Left lobe of liver (tissue), 2 donors: ENCODE measurements at places on chromosomes 2 and 18. TPM values are rescaled to one million over a fixed set of nuclear protein-coding genes. Genes with fewer than 3 reads are reported as not detected.

The GKN1 gene
- not detected for total RNA-seq

The OSBPL1A gene
- 5.5 TPM for total RNA-seq

The IGFBP2 gene
- total RNA-seq: 404 TPM

The CIDEA gene
- not detected for total RNA-seq

The SLC40A1 gene
- total RNA-seq: 151 TPM

The ABHD1 gene
- total RNA-seq: 3.6 TPM

The ACKR3 gene
- total RNA-seq: 2.4 TPM

The EPB41L5 gene
- total RNA-seq: 50.5 TPM

The ANKRD30B gene
- not detected for total RNA-seq

The PAIP2B gene
- total RNA-seq: 26.8 TPM

GRCh38 chr18:8834881-8835280, 129.5 kb downstream of the MTCL1 start:
- no peak for DNase-seq

DNA sequence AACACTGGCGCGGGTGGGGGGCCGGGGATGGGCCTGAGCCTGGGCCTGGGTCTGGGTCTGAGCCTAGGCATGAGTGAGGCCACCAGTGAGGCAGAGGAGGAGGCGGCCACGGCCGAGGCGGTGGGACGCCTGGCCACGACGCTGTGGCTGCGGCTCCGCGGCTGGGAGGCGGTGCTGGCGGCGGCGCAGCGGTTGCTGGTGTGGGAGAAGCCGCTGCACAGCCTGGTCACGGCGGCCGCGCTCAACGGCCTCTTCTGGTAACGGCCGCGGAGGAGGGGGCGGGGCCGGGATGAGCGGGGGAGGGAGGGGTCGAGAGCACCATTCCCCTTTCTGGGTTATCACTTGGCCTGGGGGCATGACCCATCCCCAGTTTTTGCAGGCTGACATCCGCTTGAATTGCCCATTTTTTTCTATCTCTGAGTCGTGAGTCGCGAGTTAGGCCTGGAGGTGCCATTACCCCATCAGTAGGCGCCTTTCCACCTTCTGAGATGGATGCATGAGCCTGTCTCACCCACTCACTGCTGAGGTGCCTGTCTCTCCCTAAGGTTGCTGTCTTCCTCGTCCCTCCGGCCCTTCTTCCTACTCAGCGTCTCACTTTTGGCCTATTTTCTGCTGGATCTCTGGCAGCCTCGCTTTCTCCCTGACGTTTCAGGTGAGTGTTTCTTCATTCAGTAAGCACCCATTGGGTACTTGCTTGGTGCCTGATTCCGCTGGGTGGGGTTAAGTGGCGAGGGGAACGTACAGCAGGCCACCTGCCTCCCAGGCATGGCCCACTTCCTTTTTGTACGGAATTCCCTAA, 501 bp downstream of the RETREG2 start:
- peak; percentile 67 for DNase-seq

- no peak for DNase-seq
These were observed 12.1 kb downstream of the MXD1 start for GRCh38 chr2:69926849-69927515.

- DNase-seq: no peak
These were observed 55.4 kb downstream of the BOLA3 start for GRCh38 chr2:74092275-74092674.

- no peak for DNase-seq
These were observed 312.8 kb upstream of the PKDCC start for GRCh38 chr2:41735006-41735405.

GRCh38 chr2:127658641-127659407, 12.9 kb downstream of the GPR17 start:
- DNase-seq: no peak

GRCh38 chr2:108893277-108893676, 95.7 kb downstream of the EDAR start:
- DNase-seq: no peak

- no peak for DNase-seq
These were observed 612.0 kb downstream of the IRS1 start for GRCh38 chr2:226187616-226188015.

DNA sequence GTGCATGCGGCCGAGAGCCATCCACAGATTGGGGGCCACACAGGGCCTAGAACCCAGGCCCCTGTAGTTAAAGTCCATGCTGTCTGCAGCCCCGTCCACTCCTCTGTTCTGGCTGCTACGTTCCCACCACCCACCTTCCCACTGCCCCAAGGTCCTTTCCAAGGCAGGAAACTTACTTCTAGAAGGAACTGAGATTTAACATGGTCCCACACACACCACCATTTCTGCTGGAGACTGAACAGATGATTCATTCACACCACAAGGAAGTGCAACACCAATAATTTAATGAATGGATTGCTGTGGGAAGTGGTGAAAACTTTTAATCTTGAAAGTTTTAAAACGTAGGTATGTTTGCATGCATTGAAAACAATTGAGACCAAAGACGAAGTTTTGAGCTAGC, 95.2 kb downstream of the LBH start:
- DNase-seq: no peak

- no peak for DNase-seq
These were observed 66.8 kb upstream of the SALL3 start for GRCh38 chr18:78912844-78913243.

DNA sequence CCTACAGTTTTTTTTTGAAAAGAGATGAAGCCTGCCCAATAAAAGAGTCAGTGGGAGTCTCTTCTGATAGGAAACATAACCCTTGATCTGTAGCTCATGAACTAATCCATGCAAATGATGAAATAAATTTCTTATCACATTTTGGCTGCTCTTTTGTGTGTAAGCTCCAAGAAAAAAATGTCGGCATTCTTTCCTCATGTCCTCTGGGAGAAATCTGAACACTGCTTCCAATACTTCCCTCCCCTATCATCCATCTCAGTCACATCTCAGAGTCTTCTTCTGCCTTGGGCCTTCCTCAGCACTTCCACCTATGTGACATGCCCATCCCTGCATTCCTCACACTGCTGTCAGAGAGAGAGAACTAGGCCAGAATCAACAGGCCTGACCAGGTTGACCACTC, 395.7 kb upstream of the ST6GAL2 start:
- no peak for DNase-seq

- no peak for DNase-seq
These were observed 176.4 kb downstream of the SETBP1 start for GRCh38 chr18:44857081-44857480.

GRCh38 chr2:240725671-240726070, 34.0 kb downstream of the AQP12A start:
- no peak for DNase-seq

- DNase-seq: no peak
These were observed 585 bp upstream of the MOB1A start for GRCh38 chr2:74179063-74179865.

DNA sequence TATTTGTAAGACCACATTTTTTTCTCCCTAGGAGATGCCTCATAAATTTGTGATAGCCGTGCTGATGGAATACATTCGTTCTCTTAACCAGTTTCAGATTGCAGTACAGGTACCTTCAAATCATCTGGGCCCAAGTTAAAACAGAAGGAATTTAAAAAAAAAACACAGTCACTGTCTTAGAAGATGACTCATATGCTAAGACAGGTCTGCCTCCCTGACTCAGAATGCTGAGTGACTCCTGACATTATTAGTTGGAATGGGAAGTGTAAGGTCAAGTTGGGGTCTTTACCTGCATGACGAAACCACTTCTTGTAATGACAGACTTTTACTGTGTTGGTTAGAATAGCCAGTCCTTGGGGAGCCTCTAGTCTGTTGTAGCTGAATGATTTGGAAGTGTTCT, 26.3 kb downstream of the RMC1 start:
- DNase-seq: no peak

GRCh38 chr2:31467426-31467825, 52.9 kb upstream of the XDH start:
- no peak for DNase-seq

- peak; percentile 67 for DNase-seq
These were observed 564 bp downstream of the LPIN2 start for GRCh38 chr18:3012136-3013023.

- no peak for DNase-seq
These were observed 215.6 kb upstream of the NABP1 start for GRCh38 chr2:191462370-191462769.

- DNase-seq: no peak
These were observed 54.4 kb downstream of the SMAD7 start for GRCh38 chr18:48896326-48896874.

GRCh38 chr2:237507512-237507911, 20.5 kb downstream of the MLPH start:
- DNase-seq: no peak

DNA sequence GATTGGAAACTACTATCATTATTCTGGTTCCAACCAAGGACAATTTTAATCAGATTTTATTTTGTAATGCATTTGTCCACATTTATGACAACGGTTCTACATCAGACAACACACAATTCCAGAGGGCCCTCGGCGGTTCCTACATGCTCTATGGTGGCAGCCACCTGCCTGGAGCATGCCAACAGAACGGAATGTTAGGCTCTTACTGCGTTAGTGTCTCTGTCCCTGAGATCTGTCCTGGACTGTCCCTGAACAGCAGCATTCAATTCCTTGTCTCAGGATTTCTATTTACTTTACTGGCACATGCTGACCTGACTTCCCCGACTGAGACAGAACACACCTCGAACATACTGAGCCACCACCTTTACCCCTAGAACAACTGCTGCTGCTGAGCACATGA, 117.7 kb downstream of the CCBE1 start:
- no peak for DNase-seq

DNA sequence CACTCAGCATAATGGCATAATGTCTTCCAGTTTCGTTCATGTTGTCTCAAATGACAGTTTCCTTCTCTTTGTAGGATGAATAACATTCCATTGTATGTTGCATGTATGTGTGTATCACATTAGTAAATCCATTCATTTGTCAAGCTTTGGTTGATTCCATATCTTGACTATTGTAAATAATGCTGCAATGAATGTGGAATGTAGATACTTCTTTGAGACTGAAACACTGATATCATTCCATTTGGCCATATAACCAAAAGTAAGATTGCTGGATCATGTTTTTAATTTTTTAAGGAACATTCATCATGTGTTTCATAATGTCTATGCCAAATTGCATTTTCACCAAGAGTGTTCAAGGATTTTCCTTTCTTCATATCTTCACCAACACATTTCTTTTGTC, 1711.4 kb upstream of the PIK3C3 start:
- no peak for DNase-seq

- DNase-seq: no peak
These were observed 13.1 kb downstream of the TMEM131 start for GRCh38 chr2:97982621-97983020.

DNA sequence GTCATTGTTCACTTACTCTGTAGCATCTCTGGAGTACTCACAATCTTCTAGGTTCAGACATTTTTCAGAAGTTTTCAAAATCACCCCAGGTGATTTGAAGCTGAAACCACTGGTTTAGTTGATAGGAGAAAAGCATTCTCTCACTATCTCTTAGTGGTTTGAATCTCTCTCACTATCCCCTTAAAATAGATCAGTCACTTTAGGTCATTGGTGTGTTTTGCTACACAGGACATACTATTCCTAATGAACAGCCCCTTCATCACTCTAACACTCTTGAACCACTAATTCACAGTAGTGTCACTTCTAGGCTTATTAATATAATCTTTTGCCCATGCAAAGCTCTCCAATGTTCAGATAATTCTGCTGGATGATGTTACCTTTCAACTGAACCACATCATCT, 34.5 kb downstream of the LYPD6 start:
- DNase-seq: no peak

- DNase-seq: no peak
These were observed 134.4 kb upstream of the SNTG2 start for GRCh38 chr2:816278-816677.

DNA sequence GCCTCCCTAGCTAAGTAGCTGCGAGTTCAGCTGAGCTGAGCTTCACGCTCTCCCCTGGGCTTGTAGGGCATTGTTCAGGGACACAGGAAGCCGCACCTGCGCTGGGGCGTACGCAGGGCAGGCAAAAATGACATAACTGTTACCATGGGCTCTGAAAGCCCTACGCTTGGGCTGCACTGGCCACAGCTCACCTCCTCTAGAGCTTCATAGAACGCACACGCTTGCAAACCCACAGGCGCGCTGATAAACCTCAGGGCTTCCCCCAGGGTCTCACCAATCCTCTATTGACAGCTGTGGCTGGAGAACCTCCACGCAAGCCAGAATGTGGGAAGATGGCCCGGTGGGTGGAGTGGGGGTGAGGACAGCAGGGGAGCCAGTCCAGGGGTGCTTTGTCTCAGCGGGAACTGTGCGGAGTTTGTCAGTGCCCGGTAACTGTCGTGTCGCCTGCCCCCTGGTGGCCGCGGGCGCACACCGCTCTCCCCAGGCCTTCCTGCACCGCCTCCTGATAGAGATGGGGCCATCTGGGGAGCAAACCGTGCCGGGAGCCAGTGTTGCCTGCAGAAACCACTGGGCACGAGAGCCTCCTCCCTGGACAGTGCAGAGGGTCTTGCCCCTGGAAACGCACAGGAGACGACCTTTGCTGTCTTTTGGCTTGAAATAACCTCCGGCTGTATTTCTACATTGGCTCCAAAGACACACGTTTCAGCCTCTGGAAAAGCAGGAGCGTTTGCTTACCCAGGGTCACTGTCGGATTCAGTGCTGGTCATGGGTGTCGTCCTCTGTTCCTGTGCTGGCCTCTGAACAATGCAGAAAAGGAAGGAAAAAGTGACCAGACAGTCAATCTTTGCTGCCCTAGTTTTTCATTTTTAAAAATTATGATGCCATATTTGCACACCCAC, 17.0 kb upstream of the CIDEA start:
- DNase-seq: peak; percentile 78

DNA sequence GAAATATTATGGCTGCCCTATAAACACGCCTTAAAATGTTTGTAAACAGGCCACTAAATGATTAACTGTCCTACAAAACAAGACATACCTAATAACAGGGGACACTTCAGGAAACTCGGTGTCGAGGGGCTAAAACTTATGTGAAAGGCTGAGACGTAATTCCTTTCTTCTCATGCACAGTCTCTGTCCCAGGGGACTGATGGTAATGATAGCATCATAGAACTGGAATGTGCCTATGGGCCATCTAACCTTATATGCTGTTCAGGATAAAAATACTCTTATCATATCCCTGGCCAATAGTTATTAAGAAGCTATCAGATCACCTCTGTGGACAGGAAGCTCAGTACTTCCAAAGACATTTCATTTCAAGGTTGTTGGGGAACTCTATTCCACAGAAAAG, 252.6 kb upstream of the RASGRP3 start:
- DNase-seq: no peak

DNA sequence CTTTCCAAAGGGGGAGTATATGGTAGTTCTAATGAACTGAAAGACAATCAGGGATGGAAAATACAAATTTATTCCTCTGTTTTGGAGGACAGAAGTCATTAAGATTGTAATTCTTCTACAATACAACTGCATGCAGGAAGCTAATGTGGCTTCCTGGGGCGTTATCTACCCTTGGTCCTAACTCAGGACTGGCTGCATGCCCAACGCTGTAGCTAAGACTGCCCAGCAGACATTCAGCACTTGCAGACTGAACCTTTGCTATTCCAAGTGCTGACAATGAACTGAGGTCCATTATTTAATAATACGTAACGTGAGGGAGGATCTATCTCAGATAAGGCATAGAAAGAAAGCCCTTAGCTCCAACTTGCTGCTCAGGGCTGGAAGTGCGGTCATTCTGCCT, 53.2 kb downstream of the ZAP70 start:
- no peak for DNase-seq

- DNase-seq: peak; percentile 48
These were observed 49.9 kb downstream of the DGKD start for GRCh38 chr2:233404222-233404621.

GRCh38 chr18:13556502-13556901, 169.9 kb downstream of the FAM210A start:
- no peak for DNase-seq

- DNase-seq: peak; percentile 21
These were observed 209.5 kb upstream of the TWIST2 start for GRCh38 chr2:238638100-238638981.

GRCh38 chr2:218397820-218398436, 1.7 kb upstream of the CTDSP1 start:
- peak; percentile 90 for DNase-seq
